Dermis blood vessel endothelial cell (primary cell): ENCODE measurements at places on chromosomes 4 and X. TPM values are rescaled to one million over a fixed set of nuclear protein-coding genes. Genes with fewer than 3 reads are reported as not detected.

The FREM3 gene
- 0.42 and 0.51 TPM in 2 replicates for total RNA-seq

The WNK3 gene
- 0.60 and 1.0 TPM in 2 replicates for total RNA-seq

The DMD gene
- 2.4 and 3.5 TPM in 2 replicates for total RNA-seq

The MTMR8 gene
- 0.17 and 0.84 TPM in 2 replicates for total RNA-seq
